ENCODE measurements at places on chromosomes 1 and 21. TPM values are rescaled to one million over a fixed set of nuclear protein-coding genes. Genes with fewer than 3 reads are reported as not detected.

The LINGO4 gene
- 0.13 TPM for polyA plus RNA-seq

The HENMT1 gene
- 10.9 TPM for polyA plus RNA-seq

The CDCA8 gene
- 4.8 TPM for polyA plus RNA-seq

The CD1B gene
- not detected for polyA plus RNA-seq

The PGLYRP4 gene
- 1.1 TPM for polyA plus RNA-seq

The ARHGEF10L gene
- polyA plus RNA-seq: 76.2 TPM

The PRDM16 gene
- polyA plus RNA-seq: 0.46 TPM

Data from sigmoid colon (tissue), 7 donors.